ENCODE measurements at places on chromosomes 11 and 22.

GRCh38 chr11:116468699-116469098 lies 304.1 kb downstream of the BUD13 start:
- DNase-seq: no peak

GRCh38 chr22:30362651-30363281 lies 6.0 kb downstream of the CCDC157 start:
- no peak for DNase-seq

- no peak for DNase-seq
These were observed 2.8 kb downstream of the IL17RA start for GRCh38 chr22:17087498-17088131.

DNA sequence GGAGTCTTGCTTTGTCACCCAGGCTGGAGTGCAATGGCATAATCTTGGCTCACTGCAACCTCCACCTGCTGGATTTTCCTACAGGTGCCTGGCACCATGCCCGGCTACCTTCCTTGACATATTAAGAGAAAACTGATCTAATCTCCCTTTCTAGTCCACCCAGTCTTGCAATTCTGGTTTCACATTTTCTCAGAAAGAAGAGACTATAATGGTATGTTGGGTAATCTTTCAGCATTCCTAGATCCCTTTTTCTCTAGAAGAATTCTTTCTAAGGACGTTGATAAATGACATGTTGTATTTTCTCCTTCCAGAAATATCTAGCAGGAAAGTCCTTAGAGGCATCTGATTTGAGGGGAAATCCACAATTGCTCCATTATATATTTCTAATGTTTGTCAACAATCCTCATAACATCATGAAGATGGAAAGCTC lies 10.4 kb upstream of the HSPA8 start:
- no peak for DNase-seq

GRCh38 chr11:120605469-120605868 lies 93.9 kb downstream of the GRIK4 start:
- DNase-seq: no peak

DNA sequence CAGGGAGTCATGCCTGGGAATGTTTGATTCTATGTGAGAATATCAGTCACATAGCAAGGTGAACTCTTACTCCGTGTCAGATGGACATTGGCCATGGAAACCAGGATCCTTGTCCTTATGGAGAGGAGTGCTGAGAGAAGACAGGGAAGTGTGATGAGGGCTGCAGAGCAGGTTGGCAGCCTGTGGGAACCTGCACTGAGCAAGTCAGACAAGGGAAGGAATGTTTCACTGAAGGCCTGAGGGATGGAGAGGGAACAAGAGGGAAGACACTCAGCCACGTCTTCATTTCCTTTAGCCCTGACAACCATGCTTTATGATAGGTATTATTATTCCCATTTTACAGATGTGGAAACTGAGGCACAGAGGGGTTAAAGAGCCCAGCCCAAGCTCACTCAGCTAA lies 38.4 kb upstream of the HORMAD2 start:
- no peak for DNase-seq

- DNase-seq: no peak
These were observed 128.1 kb upstream of the SPON1 start for GRCh38 chr11:13834463-13834862.

GRCh38 chr11:15967966-15968365 lies 388.4 kb downstream of the SOX6 start:
- no peak for DNase-seq

DNA sequence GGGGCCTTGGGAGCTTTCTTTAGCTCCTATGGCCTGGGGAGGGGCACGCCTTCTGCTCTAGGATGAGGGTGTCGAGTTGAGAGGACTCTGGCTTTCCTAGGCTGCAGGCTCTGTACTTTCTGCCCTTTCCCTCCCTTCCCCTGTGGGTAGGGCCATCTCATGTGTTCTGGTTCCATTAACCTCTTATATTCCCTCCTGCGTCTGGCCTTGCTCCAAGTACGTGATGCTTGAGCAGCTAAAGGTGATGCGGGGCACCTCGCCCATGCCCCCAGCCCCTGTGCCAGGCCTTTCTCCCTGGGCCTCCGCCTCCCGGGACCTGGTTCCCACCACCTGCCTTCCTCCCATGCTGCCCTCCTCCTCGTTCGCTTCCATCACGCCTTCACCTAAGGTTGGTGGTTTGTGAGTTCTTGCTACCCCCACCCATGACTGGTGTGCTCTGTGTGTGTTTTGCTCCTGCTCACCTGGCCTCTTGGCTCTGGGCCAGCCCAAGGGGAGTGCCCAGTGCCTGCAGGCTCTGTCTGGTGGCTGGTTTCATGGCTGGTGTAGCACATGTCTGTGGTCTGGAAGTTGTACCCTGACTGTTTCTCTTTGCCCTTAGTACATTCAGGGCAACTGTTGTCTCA lies 34.1 kb downstream of the PHLDB1 start:
- DNase-seq: no peak

DNA sequence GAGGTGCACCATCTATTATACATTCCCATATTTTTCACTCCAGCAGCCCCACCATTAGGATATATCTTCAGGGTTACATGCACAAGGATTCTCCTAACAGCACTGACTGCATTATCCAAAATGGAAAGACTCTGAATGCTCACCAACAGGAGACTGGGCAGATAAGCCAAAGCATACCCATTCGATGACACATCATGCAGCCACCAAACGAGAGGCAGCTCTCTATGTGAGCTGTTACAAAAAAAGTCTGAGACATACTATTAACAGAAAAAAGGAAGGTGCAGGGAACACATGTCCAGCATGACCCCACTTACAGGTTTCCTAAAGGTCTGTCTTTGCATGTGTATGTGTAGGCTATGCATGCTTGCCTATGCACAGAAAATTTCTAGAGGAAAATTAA lies 12.4 kb upstream of the SERPIND1 start:
- DNase-seq: no peak

- no peak for DNase-seq
These were observed 30.4 kb upstream of the TMEM86A start for GRCh38 chr11:18668131-18668530.

DNA sequence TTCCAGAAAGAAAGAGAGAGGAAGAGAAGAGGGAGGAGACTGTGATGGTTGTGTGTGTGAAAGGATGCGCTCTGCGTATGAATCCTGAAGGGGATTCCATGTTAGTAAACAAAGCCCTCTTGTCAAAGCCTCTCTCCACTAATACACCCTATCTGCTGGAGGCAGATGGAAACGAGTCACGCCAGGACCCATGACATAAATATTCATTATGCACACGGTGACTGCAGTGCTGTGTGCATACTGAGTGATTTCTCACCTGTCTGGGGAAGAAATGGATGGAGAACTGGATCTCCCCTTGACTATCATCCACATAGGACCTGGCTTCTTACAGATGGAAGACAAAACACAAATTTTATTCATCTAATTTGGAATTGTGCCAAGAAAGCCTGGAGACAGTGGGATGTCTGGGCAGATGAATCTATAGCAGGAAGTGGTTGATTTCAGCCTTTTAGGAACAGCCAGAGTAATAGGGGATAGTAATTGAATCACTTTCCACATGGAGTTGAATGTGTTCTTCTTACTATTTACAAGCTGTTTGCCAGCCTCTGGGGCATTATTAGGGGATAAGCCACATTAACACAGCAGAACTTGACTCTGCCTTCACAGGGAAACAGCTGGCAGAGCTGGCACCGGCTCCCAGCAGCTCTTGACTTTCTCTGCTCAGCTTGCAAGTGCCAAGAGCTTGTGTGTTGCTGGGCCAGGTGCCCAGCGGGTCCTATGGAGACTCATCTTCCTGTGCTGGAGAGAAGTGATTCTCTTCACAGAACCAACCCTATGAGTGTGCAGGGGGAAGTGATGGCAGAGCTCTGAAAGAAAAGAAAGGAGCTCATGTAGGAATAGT lies 9.0 kb downstream of the MTNR1B start:
- DNase-seq: no peak

DNA sequence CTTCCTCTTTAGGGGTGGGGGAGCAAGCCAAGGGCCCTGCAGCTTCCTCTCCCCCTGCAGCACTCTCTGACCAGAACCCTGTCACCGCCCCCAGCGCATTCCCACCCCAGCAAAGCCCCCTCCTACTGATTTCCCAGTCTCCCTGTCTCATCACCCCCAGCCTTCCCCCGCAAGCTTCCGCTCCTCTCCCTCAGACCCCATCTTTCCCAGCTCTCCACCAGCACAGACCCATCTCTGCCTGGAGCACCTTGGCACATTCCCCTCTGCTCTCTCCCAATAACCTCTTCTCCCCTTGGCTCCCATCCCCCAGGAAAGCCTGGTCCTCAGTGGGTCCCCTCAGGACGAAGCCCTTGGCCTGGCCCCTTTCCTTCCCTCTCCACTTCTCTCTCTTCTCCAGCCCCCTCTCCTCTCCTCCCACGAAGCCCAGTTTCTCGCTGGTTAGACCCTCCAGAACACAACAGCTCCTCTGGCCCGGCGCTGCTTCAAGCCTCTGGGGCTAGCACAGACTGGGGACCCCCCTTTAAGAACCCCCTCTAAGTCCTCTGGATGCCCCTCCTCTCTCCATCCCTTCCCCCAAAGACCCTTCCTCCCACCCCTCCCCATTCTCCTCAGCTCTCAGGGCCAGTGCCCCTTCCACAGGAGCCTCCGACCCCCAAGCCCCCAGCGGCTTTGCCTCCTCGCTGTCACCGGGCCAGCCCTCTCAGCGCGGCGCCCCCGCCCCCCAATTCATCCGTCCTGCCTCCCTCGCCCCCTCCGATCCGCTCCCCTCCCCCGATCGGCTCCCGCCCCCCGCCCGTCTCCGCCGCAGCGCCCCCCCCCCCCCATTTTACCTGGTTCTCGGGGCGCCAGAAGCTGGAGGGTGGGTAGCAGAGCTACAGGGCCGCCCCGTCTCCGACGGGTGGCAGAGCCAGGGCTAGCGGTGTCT lies 594 bp downstream of the NRXN2 start:
- no peak for DNase-seq

DNA sequence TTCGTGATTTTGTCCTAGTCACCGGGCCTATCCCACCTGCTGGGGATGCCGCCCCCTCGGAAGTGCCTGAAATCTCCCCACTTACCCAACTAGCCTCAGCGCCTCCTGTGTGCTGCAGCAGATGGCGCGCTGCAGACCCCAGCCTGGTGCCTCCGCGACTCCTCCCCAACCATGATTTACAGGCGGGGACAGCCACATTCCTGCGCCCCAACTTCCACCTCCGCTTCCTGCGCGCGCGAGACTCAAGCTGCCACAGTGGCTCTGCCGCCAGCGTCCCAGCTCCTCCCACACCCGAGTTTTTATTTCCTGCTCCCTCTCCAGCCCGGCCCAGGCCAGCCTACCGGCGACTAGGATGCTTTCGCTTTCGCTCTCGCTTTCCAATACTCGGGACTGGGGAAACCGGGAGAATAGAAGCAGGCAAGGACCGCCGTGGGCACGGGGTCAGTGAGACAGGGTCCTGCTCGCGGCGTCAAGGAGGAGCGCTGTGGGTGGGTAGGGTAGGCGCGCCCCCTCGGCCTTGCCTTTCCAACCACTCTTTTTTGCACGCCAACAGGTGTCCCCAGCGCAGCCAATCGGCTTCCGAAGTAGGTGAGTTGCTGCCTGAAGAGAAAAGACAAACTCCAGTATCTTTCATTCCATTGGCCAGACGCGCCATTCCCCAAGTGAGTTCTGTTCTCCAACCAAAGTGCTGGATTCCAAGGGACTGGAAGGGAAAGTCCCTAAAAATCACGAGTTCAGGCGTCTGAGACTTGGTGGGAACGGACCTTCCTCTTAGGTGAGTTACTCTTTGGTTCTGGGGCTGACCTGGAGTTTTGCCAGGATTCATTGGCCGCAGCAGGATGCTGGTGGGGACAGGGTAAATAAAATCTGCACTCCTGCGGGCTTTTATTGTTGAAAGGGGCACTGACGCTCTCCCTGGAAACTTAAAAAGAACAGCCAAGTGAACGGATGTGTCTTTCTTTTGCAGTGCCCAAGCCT lies at the start of gene FAM111A:
Gene FAM111A, plus strand, starts transcription at position 327 of the 978 bp plus-strand sequence. CDS start 6,017 bp downstream, outside the sequence.
- peak; percentile 50 for DNase-seq

DNA sequence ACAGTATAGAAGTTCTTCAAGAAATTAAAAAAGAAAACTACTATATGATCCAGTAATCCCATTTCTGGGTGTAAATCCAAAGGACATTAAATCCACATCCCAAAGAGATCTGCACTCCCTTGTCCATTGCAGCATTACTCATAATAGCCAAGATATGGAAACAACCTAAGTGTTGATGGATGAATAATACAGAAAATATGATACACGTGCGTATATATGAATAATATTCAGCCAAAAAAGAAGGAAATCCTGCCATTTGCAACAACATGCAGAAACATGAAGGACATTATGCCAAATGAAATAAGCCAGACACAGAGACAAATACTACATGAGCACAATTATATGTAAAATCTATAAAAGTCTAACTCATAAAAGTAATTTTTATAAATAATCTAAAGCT lies 306.3 kb upstream of the ANO3 start:
- DNase-seq: no peak

DNA sequence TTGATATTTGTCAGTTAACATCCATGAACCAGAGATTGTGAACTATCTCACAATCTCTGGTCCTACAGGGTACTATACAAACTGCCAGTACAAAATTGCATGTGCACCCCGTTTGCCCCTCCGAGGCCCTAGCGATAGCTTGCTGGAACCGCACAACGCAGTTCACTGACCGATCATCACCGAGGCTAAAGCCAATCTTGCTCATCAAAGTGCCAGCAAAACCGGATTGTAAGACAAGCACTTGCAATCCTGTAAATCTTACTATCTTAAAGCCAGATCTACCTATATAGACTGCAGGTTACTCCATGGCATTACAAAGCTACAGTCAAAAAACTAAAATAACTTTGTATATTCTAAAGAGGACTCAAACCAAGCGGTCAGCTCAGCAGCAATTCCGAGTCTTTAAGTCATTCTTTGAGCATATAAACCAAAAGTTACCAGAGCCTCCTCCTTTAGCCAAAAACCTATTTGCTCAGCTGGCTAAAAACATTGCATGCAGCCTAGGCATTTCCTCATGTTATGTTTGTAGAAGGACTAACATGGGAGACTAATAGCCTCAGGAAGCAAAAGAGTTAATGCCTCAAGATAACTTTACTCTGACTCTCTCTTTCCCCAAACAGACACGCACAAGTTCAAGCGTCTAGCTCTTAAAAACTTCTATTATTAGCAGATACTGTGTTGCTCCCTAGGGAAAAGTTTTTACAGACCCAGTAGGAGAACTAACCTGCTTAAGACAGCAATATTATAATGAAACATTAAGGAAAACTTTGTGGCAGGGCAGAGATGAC lies 30.7 kb upstream of the CPT1A start:
- no peak for DNase-seq

DNA sequence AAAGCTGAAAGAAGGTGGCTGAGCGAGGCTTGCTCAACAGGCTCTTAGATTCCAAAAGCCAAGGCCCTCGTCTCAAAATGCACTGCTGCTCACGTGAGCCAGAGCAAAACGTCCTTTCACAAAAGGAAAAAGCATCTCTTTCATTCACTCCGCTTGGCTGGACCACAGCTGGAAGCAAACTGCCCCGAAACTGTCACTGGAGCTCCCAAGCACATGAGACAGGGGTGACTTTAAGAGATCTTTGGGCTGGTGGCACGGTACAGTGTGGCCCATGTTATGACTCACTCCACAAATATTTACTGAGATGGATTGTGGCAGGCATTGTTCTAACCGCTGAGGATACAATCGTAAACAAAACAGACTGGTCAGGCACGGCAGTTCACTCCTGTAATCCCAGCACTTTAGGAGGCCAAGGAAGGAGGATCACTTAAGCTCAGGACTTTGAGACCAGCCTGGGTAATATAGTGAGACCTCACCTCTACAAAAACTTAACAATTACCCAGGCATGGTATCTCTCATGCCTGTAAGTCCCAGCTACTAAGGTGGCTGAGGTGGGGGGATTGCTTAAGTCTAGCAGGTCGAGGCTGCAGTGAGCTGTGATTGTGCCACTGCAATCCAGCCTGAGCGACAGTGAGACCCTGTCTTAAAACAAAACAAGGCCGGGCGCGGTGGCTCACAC lies 3.6 kb downstream of the PLA2G6 start:
- DNase-seq: no peak
